ENCODE measurements at places on chromosomes 11 and 22.

GRCh38 chr11:115869780-115870431 is 365.7 kb upstream of the CADM1 start:
- DNase-seq: no peak

DNA sequence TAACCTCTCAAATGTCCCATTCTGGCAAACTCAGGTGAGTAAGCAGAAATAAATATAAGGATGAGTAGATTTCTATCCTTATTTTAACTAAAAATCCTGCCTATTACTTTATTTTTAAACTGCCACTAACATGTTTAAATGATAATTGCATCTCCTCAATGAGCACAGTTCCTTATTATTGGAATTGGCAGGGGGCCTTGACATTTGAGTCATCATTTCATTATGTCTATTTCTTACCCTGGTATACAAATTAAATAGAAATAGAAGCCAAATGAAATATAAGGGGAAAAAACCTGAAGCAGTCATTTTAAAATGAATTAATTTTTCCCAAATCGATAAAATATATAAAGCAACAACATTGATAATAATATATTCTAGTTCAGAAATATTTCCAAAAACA is 81.2 kb downstream of the GUCY1A2 start:
- no peak for DNase-seq

DNA sequence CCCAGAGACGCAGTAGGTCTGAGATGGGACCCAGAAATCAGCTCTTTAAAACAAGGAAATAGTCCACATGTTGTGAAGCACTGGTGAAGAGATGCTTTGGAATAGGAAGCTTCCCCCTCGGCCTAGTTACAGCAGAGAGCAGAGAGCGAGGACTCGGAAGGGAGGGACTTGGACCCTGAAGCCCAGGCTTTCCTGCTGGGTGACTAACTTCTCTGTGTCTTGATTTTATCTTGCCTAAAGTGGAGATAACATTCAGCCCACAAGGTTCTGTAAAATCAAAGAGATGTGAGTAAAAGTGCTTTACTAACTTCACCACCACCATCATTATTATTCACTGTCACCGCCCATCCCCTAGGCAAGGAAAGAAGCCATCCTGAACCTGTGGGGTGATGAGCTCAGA is 58.4 kb downstream of the THAP12 start:
- no peak for DNase-seq

GRCh38 chr11:44778195-44779100 is 51.7 kb downstream of the TSPAN18 start:
- DNase-seq: no peak

GRCh38 chr11:63670433-63671321 is 499 bp downstream of the ATL3 start:
- DNase-seq: peak; percentile 83

- no peak for DNase-seq
Observed at GRCh38 chr11:85279267-85279666, 347.9 kb downstream of the DLG2 start.

DNA sequence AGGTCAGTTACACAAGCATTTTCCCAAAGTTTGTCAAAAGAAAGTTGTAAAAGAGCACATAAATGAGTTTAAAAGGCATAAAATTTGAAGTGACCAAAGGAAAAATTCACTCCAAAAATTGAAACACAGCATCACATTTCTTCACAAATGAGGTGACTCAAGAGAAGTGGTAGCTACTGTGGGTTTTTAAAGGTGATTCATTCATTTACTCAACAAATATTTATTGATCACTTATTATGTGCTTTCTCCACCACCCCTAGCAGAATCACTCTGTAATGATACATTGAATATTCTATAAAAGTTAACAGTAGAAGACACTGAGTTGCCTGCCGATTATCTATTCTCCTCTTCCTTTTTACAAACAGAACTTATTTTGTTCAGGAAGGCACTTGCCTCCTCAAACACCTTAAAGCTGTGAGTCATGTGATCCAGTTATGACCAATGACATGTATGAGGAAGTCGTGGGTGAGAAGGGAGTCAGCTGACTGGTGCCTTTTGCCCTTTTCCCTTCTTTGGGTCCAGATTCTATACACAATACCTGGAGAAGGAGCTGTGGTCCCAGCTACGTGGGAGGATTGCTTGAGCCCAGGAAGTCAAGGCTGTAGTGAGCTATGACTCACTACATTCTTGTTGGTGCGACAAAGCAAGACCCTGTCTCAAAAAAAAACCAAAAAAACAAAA is 67.7 kb upstream of the CLNS1A start:
- DNase-seq: no peak

All from midbrain (tissue), 1 donor.